Fibroblast of skin of scalp (primary cell): ENCODE measurements at places on chromosomes 13 and 19.

DNA sequence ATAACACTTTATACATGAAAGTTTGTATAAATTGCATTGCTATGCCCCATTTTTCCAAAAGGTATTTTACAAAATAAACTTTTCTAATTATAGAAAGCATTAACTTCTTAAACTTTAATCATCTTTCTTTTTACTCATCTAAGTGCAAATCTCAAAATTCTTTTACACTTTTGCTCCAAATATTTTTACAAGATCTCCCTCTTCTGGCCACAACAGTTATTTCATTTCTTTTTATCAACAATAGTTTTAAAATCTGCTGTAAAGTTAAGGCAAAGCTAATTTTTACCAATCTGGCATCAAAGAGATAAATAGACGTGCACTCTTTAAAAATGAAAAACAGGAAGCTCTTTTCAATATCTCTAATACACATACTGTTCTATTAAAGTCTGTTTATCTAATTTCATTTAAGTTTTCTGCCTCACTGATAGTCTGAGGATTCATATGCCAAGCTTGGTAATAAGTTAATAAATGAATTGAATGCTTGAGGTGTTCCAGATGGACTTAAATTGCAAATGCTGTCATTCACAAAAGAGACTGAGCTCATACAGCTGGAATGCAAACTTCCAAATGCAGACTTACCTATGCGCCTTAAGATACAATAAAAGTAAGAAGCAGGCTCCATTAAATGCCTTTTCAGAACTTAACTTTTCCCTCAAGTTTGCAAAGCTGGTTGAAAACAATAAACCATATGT is 583.0 kb upstream of the ATXN8OS start:
- no peak for DNase-seq

DNA sequence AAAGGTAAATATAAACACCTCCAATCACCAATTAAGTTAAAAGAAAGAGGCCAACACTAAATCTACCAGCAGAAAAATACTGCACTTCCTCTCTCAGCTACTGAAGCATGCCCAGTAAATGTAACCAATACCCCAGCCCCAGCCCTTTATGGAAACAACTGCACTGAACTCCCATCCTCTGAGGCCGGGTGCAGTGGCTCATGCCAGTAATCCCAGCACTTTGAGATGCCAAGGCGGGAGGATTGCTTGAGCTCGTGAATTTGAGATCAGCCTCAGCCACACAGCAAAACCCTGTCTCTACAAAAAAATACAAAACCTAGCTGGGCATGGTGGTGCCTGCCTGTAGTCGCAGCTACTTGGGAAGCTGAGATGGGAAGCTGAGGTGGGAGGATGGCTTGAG is 221.6 kb upstream of the SOX21 start:
- DNase-seq: no peak

DNA sequence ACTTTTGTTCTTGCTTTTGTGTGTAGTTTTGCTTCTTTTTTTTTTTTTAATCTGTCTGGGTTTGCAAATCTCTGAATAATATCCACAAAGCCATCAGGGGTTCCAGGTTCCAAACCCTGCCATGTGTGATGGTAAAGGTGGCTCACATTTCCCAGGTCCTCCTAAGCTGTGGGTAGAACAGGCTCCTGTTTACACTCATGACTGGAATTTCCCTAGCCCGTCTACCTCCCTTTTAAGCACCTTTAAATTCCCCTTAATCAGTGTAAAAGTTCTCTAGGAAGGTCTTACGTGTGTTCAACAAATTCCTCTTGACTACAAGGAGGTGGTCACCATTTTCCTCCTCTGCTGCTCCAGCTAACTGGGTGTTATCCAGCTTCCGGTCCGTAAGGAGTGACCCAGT is 62.8 kb downstream of the EFNB2 start:
- no peak for DNase-seq

DNA sequence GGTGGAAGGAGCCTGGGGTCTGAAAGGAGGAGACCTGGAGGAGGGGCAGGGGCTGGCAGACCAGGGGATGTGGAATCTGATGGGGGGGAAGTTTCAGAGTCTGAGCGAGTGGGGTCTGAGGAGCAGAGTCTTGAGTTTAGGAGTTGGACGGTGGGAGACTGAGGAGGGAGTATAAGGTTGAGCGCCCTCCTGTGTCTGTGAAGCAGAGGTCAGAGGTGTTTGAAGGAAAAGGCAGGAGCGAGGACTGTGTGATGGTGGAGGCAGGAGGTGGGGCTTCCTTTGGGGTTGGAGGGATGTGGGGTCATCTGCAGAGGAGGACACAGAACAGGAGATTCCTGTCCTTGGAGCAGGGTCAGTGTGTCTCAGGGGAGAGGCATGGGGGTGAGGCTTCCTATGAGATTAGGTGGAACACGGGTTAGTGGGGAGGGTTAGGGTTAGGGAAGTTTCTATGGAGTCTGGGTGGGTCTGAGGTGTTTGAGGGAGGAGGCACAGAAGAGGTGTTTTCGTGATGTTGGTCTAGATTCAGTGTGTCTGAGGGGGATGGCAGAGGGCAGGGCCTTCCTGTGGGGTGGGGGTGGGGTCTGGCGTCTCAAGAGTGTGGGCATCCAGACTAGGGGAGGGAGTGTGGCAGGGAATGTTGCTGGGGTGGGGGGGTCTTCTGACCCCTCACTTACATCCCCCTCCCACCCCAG is 8.3 kb downstream of the RYR1 start:
- DNase-seq: no peak

DNA sequence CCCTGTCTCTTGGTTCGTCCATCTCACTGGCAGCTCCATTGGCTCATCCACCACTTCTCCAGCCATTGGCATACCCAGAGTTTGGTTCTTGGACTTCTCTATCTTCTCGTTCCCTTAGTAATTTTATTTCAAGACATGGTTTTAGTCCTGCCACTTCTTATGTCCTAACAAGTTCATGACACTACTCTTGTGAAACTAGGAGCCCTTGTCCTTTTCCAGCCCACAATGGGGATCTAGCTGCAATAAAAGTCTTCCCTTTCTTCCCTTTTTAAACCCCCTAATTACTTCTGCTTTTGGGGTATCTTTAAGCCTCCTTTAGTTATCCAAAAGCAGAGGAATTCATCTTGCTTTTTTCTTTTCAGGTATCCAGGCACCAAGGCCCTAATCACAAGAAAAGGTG is 2.9 kb upstream of the RCBTB2 start:
- DNase-seq: no peak

DNA sequence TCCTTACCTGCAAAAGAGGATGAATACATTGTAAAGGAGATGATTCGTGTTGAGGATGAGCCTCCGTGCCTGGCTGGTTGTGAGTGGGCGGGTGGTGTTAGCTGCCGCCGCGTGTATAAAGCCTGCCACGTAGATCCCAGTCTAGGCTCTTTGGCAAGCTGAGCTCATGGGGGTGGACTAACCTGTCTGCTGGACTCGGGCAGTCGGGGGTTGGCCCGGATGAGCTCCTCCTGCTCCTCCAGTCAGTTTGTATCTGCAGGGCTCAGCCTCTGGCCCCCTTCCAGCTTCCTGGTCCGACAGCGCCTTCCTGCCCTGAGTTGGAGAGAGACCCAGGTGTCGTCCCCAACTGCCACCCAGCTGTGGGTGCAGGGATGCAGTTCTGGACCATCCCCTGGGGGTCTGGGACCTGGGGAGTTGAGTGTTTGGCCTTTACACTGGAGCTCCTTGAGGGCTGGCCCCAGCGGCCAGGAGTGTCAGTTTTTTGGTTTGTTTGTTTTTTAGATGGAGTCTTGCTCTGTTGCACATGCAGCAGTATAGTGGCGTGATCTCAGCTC is 20.9 kb downstream of the TECR start:
- no peak for DNase-seq

DNA sequence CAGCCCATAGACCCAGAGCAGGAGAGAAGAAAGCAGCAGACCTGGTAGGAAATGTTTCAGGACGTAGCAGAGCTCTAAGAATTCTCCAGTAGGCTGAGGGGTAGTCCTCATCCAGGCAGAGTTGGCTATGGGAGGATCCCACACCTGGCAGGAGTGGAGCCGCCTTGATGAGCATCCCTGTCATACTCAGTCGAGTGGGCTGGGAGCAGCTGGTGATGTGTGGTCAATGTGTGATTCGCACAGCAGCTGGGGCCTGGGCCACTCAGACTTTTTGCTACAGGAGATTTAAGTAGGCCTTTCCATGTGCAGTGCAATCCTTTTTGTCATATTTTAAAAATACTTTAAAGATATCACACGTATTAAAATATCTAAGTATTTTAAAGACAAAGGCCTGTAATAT is 56.6 kb downstream of the MYO16 start:
- DNase-seq: no peak

GRCh38 chr13:23183292-23183691 is 2.5 kb downstream of the SGCG start:
- no peak for DNase-seq

DNA sequence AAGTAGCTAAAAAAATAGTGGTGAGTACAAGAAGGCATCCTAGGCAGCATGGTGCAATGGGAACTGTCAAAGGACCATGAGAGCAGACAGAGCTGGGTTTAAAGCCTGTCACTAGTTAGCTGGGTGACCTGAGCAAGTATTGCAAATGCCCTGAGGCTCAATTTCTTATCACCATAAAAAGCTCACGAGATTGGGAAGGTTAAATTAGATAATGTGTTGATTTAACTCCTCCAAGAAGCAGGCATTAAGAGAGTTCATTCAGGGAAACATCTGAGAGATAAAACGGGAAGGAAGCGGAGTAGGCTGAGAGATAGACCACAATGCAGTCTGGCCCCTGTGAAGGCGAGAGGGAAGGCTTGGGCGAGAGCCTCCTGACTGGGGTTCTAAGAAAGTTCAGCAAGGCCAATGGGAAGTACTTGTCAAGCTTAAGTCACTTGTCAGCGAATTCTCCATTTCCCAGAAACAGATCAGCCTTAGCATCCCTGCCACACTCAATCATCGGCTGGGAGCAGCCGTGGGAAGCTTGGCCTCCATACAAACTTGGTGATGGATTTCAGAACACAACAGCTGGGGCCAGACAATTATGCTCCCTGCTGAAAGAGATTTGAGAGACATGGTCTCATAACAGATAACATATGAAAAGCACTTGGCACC is 105.5 kb downstream of the POU4F1 start:
- DNase-seq: no peak

DNA sequence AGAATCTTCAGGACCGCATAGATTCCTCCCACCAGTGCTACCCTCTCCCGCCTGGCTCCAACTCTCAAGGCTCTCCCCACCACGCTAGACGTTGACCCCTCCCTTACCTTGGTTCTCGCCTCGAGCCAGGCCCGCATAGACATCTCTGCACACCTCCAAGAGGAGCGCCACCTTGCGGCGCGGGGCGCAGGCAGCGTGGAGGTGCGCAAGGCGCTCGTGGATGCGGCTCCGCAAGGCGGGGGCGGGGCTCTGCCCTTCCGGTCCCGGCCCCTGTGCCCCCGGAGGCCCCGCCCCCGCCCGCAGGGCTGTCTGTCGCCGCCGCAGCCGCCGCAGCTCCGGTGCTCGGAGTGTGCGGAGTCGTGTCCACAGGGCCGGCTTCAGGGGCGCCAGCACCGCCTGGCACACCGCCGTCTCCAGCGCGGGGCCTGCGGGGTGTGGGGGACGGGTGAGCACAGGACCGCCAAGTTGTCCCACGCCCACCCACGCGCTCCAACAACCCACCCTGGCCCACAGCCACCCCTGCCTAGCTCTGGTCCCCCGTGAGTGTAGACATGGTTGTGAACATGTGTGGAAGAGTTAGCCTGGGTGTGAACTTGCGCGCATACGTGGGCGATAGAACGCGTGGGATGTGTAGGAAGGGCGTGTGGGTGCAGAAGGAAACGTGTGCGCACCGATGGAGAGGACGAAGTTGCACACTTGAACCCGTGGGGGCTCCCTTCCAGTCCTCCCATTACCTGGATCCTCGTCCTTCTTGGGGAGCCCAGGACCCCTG is 8.1 kb downstream of the RINL start:
- DNase-seq: peak; percentile 70

GRCh38 chr13:49220036-49220855 is at the start of gene MLNR:
MLNR (plus strand) TSS chr13:49220338; CDS start chr13:49220338, 0 bp downstream.
- DNase-seq: peak; percentile 40

DNA sequence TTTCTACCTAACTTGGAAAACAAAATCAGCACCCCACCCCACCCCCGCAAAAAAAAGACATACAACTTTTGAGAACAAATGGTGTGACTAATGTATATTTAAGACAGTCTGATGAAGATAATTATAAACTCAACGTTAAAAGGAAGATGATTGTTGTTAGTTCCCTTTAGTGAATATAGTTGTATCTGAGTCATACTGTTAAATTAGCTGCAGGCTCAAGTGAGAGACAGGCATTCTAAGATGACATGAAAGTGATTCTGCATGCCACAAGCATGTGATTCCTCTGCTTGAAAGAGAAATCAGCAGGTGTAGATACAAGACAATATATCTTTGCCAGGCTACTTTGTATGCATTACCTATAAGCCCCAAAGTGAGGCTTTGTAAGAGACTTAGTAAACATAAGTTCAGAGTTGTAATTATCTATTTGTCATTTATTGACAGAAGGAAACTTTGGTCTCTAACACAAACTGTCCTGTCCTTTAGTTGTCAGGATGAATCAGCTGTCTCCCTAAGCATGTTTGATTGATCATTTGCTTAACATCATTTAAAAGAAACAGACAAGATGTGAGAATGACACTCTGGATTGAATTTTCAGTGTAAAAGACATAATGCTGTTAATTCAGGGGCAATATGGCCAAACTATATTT is 319.4 kb upstream of the HTR2A start:
- peak; percentile 46 for DNase-seq

GRCh38 chr19:57642396-57643046 is 9.6 kb downstream of the ZNF211 start:
- no peak for DNase-seq

- no peak for DNase-seq
Measured at GRCh38 chr13:50127726-50128291, 112.6 kb downstream of the KCNRG start.

- peak; percentile 5 for DNase-seq
Measured at GRCh38 chr13:104737713-104738112, 1671.5 kb upstream of the SLC10A2 start.

DNA sequence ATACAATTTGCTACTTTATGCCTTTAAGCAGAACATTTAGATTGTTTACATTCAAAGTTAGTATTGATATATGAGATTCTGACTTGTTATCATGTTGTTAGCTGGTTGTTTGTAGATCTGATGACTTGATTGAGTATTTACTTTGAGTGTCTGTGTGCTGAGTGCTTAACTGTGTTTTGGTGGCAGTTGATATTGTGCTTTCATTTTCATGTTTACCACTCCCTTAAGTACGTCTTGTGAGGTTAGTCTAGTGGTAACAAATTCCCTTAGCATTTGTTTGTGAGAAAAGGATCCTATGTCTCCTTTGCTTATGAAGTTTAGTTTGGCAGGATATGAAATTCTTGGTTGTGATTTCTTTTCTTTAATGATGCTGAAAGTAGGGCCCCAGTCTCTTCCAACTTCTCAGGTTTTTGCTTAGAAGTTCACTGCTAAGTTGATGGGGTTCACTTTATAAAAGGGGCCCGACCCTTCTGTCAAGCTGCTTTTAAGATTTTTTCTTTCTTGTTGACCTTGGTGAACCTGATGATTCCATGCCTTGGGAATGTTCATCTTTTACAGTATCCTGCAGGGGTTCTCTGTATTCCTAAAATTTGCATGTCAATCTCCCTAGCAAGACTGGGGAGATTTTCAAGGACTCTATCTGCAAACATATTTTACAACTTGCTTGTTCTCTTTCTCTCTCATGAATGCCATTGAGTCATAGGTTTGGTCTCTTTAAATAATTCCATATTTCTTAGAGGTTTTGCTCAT is 1095.4 kb upstream of the PCDH20 start:
- no peak for DNase-seq
